ENCODE measurements at places on chromosomes 1 and 21. TPM values are rescaled to one million over a fixed set of nuclear protein-coding genes. Genes with fewer than 3 reads are reported as not detected.

DNA sequence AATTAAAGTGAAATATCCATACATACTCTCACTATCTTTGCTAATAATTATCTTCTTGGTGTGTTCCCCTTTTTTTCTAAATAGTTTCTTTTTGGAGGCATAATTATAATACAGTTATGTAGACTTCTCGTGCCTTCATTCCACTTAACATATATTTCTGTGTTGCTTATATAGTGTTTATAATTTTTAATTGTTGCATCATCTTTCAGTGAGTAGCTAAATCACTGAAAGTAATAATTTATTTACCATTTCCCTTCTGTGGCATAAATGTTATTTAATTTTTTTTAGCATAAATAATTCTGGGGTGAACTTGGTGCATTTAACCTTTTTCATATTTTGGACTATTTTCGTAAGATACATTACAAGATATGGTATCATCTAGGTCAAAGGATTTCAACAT lies 38.3 kb downstream of the SMAP2 start:
- H3K4me1 ChIP-seq, result no peaks in the 10 kb centered on the region
- H3K4me3 ChIP-seq, result no peak overlapping the region
- H3K27me3 ChIP-seq, result no peaks in the 10 kb centered on the region
- H3K27ac ChIP-seq, result no peak overlapping the region
- peaks cover 68% of the 10 kb centered on the region for H3K36me3 ChIP-seq

- H3K4me1 ChIP-seq, result no peaks in the 10 kb centered on the region
- H3K27ac ChIP-seq, result no peak overlapping the region
- DNase-seq, result no peak
- H3K4me3 ChIP-seq, result no peak overlapping the region
Observed at GRCh38 chr1:235724730-235725129, 75.1 kb upstream of the GNG4 start.

DNA sequence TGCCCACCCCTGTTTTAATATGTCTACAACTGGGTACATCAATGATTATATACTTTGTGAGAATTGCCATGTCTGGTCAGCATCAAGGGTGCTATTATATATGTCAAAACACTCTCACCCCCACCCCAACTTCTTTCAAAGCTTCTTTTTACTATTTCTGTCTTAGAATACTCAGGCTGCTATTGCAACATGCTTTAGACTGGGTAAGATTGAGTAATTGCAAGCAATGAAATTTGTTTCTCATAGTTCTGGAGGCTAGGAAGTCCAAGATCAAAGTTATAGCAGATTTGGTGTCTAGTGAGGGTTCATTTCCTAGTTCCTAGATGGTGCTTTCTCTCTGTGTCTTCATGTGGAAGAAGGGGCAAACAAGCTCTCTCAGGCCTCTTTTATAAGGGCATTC lies 100.5 kb upstream of the KCNK1 start:
- H3K4me3 ChIP-seq, result no peak overlapping the region
- no peaks in the 10 kb centered on the region for H3K36me3 ChIP-seq
- H3K27me3 ChIP-seq, result no peaks in the 10 kb centered on the region
- no peak overlapping the region for H3K27ac ChIP-seq

DNA sequence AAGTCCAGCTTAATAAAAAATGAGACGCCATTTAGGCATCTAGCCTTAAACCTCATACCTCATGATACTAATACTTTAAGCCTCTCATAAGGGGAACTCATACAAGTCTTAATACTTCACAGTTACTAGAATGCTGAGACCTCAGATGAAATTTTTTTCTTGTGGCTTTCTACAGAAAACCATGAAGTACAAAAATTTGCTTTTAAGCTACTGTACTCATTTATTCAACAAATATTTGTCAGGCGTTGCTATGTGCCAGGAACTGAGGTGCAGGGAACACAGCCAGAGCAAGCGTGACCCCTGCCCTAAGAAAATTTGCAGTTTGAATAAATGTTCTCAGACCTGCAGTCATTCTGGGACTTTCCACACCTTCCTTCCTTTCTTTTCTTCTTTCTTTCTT lies 150.6 kb downstream of the MRPL39 start:
- H3K4me3 ChIP-seq, result no peak overlapping the region
- no peak overlapping the region for H3K27ac ChIP-seq
- no peaks in the 10 kb centered on the region for H3K27me3 ChIP-seq
- no peaks in the 10 kb centered on the region for H3K36me3 ChIP-seq

The CHODL gene
- 0.55 TPM for total RNA-seq

The TEDDM1 gene
- not detected for total RNA-seq

The ANKRD34A gene
- 7.9 TPM for total RNA-seq

The XCL2 gene
- total RNA-seq, result not detected

The FBLIM1 gene
- 2.9 TPM for total RNA-seq

The NLRP3 gene
- total RNA-seq, result 0.62 TPM

The TMEM82 gene
- total RNA-seq, result not detected

All from psoas muscle (tissue), 8 donors.